ENCODE measurements at places on chromosomes 3 and 15.

DNA sequence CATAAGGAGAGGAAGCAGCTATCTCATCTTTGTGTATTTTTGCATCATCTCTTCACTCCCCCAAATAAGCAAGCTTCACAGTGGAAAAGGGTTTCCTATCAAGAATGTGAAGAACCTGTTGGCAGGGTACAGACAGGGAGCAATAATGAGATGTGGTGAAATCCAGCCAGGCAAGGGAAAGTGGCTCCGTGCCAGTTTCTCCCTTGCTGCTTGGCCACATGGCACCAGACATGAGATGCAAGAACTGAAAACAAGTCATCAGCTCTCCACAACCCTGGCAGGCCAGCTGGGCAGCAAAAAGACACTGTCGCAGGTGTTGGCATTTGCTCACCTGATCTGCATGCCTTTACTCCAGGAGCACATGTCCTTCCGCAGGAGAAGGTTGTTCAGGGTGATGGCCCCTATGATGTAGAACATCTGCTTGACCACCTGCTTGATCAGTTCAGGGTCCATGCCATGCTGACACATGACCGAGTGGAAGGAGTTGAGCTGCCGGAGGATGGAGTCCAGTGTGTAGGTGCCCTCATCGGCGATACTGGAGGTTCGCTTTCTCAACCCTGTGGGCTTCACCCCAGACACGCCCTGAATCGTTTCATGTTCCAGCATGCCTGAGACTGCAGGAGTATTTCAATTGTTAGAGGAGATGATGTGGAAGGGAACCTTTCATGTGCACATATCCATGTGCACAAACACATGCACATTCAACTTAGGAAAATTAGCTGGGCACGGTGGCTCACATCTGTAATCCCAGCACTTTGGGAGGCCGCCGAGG lies 23.3 kb upstream of the MYO5C start:
- DNase-seq = no peak

DNA sequence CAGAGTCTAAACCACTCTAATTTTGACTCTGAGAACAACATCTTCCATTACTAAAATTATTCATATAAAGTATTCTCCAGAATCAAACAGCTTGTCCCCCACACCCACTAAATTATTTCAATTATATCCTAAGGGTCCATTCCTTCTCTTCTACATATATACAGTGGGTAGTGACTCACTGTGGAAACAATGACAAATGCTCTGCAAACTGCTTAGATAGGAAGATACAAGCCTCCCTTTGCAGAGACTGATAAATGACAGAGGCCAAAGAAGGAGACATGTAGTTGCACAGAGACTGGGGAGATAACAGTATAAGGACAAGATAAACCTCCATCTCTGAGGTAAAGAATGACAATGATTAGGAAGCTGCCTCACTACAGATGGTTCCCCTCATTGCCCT lies 1087.4 kb downstream of the AGBL1 start:
- DNase-seq = no peak

GRCh38 chr3:13217736-13218540 lies 144.7 kb upstream of the IQSEC1 start:
- no peak for DNase-seq

DNA sequence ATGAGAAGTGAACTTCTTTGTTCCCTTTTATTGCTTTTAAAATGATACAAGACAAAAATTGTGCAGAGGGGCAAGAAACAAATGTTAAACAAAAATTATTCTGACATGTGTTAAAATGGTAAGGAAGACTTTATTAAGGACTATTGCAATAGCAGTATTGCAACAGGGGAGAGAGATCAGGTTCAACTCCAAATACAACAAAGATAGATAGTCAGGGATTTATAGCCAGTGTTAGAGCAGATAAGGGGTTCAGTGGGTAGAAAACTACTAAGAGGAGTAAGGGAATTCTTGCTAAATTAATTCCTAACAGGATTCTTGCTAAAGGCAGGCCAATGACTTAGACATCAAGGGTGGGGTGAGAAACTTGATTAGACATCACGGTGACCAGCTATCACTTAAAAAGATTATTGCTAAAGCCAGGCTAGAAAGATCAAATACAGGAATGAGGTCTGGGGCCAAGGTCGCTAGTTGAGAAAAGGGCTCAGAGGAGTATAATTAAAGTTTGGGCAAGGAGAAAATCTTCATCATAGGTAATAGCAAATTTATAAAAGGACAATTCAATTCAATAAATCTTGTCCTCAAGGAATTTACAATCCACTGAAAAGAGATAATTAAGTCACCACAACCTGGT lies 81.5 kb downstream of the FHIT start:
- DNase-seq = no peak

GRCh38 chr3:107142171-107142570 lies 235.1 kb upstream of the CCDC54 start:
- DNase-seq = no peak

- no peak for DNase-seq
Measured at GRCh38 chr3:83953417-83954089, 1005.2 kb upstream of the CADM2 start.

GRCh38 chr3:147914532-147914931 lies 505.4 kb downstream of the ZIC1 start:
- no peak for DNase-seq

DNA sequence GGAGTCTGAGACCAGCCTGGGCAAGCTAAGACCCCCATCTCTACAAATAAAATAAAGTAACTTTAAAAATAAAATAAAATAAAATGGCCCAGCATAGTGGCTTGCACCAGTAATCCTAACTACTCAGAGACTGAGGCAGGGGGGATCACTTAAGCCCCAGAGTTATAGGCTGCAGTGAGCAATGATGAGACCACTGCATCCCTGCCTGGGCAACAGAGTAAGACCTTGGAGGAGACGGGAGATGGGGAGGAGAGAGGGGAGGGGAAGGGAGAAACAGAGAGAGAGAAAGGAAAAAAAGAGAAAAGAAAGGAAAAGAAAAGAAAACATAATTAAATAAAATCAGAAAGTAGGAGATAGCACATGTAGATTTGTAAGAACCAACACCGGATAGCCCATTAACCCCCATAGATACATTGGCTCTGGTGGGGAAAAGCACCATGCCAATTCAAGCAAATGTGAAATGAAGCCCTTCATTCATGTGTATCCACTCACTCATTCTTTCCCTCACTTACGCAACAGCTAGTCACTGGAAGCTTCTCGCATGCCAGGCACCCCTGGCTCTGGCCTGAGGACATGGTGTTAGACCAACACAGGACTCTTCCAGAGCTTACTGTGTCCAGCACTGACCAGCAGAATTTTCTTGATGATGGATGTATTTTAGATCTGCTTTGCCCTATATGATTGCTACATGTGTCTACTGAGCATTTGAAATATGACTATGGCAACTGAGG lies 183.2 kb downstream of the MAGI1 start:
- no peak for DNase-seq

GRCh38 chr3:159919873-159920272 lies 68.8 kb upstream of the IL12A start:
- no peak for DNase-seq

GRCh38 chr15:32125595-32125994 lies 95.3 kb downstream of the CHRNA7 start:
- no peak for DNase-seq

- DNase-seq = no peak
Measured at GRCh38 chr15:63380151-63380807, 1.4 kb downstream of the CA12 start.

GRCh38 chr3:176174060-176174459 lies 1023.2 kb downstream of the TBL1XR1 start:
- DNase-seq = no peak

DNA sequence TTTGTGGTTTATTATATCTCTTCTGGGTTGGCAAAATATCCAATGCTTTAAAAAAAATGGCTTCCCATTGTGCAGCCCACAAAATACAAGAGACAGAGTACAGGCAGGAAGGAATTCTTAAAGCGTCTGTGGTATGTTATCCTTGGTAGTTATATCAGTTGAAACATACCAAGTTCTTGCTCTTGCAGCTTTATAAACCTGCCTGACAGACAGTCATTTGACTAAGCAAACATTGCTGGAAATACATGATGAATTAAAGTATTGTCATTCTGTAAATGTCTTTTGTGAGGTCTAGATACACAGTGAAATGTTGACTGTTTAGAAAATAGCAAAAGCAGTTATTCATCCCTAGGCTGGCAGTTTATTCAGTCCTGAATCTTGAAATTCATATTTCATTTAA lies 44.8 kb upstream of the MAP3K13 start:
- no peak for DNase-seq

- DNase-seq = no peak
Measured at GRCh38 chr3:67937498-67938118, 283.2 kb upstream of the SUCLG2 start.

DNA sequence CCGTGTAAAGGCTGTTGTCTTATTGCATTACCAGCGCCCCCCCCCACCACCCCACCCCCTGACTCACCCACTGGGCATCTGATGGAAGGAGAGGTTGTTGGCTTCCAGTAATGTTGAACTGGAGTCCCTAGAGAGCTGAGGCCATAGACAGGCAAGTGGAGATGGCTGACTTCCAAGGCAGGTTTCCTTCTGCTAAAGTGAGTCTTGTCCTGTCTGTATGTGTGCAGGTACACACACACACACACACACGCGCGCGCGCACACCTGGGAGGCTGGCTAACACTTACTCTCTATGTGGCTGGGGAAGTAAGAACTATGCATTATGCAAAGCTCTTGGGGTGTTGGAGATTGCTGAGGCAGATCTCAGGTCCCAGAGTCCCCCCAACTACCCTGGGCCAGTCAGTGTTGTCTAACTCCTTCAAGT lies 1.6 kb upstream of the KY start:
- no peak for DNase-seq

- no peak for DNase-seq
Measured at GRCh38 chr15:90465930-90466567, 63.7 kb upstream of the CRTC3 start.

DNA sequence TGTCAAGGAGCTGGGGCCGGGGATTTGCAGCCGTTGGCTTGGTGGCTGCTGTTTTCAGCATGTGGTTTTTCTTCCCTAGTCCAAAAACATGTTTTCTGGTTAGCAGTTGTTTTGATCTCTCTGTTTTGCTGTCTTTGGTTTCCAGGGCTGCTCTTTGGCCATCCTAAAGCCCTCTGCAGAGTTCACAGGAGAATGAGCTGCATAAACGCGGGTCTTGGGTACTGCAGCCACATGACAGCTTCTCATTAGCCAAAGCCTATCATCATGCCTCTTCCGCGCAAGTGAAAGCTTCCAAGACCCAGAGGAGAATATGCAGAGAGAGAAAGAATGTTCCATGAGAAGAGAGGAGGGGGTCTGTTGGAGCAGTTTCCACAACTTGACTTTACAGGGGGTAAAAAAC lies 138.5 kb downstream of the NTRK3 start:
- DNase-seq = no peak

DNA sequence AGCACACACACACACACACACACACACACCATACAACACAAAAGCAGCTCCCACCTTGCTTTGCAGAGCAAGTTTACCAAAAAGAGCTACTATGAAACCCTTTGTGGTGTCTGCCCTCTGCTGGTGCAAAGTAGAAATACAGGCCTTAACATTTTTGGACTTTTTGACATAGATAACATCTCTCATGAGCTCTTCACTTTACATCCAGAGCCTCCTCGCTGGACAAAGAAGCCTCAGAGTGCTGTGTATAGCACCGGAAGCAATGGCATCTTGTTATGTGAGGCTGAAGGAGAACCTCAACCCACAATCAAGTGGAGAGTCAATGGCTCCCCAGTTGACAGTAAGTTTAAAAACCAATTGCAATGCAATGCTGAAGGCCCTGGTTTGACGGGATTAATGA lies 157.9 kb downstream of the CHL1 start:
- no peak for DNase-seq

DNA sequence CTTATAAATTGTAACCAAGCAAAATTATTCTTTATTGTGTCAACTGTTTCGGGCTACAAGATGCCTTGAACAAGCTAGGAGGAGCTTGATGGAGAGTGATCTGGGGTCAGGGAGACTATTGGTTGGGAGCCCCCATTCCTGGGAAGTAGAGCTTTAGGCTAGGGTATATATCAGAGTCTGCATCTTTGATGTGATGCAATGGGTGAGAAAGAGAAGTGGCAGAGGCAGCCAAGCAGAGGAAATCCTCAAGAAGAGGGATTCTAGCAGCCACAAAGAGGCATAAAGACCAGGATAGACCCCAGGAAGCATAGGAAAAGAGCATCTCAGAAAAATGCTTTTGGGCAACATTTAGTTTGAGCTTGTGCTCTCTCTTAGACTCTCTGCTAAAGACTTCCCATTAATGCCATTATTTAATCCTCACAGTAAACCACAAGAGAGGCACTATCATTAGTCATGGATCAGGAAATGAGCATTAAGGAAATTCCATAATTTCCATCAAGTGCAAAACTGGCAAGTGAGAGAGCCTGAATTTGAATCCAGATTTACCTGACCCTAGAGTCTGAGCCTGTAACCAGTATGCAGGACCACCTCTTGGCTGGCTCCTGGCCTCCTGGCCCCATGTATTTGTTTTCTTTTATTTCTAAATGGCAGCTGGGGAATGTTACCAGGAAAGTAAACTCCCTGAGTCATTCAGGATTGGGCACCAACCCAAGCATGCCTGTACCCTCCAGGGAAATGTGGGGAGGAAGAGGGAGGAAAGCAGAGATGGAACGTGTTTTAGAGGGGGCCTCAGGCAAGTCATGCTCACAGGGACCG lies 118.7 kb downstream of the RPL22L1 start:
- DNase-seq = no peak

- DNase-seq = no peak
Measured at GRCh38 chr3:194939949-194940770, 254.5 kb downstream of the FAM43A start.

- no peak for DNase-seq
Measured at GRCh38 chr3:169400874-169401273, 262.6 kb downstream of the MECOM start.

GRCh38 chr15:100018191-100018590 lies 285.0 kb upstream of the LYSMD4 start:
- DNase-seq = no peak

- no peak for DNase-seq
Measured at GRCh38 chr3:105764378-105765307, 104.2 kb downstream of the CBLB start.

GRCh38 chr3:25097023-25097422 lies 331.0 kb upstream of the RARB start:
- no peak for DNase-seq

DNA sequence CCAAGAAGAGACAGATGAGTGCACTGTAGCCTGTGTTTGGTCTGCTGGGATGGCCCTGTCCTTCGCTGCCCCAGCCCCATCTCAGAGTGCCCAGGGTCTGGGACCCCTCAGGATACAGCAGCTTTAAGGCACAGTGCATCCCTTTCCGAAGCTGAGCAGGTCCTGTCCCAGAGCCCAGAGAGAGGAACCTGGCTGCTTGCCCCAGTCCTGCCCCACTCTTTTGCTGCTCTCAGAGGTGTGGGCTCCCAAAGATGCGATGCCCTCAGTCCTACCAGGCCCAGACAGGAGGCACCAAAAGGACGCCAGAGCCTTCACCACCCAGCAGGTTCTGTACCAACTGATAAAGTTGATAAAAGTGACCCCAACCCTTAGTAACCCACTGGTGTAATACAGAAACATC lies 8.2 kb downstream of the PLCD1 start:
- no peak for DNase-seq

DNA sequence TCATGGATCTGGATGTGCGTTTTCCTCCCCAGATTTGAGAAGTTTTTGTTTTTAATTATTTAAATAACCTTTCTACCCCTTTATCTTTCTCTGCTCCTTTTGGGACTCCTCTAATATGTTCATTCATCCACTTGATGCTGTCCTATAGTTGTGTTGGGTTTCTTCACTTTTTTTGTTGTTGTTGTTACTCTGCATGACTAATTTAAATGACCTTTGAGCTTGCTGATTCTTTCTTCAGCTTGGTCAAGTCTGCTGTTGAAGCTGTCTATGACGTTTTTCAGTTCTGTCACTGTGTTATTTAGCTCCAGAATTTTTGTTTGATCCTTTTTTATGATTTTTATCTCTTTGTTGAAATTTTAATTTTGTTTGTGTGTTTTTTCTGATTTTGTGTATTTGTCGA lies 463.6 kb upstream of the ALCAM start:
- DNase-seq = no peak
